NCI-H2081 (cell line): ENCODE measurements at places on chromosomes 12 and 14.

GRCh38 chr14:28764257-28765160, 2.1 kb upstream of the FOXG1 start:
- peak; percentile 45 for DNase-seq

DNA sequence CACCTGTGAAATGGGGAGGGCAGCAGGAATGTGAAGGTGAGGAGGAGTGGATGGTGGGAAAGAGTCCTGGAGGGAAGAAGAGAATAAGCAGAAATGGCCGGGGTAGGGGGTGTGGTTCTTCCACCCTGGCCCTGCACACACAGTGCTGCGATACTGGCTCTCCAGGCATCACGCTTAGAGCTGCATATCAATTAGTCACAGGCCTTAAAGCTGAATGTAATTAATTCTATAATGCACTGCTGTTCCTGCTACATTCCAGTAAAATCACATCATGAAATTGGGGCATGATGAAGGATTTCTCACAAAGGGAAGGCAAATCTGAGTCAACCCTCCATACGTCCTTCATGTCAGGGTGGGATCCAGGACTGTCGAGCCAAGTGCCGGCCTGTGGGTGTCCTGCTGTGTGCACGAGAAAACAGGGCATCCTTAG, 566.1 kb downstream of the BCL11B start:
- no peak for DNase-seq

DNA sequence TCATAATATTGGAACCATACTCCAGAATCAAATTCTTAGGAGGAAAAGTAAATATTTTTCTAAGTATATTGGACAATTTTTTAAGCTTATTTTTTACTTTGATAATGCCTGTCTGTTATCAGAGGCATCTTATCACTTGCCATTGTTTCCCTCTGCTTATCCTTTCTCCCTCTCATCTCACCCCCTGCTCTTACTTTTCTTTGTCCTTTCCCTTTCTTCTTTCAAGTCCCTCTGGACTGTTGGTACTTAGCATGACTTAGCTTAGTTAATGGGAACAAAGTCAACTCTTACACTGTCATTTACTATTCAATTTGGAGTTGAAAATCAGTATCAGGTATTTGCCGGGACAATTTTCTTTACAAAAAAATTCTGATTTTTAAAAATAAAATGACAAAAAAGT, 45.2 kb downstream of the ABCD2 start:
- DNase-seq, result no peak

DNA sequence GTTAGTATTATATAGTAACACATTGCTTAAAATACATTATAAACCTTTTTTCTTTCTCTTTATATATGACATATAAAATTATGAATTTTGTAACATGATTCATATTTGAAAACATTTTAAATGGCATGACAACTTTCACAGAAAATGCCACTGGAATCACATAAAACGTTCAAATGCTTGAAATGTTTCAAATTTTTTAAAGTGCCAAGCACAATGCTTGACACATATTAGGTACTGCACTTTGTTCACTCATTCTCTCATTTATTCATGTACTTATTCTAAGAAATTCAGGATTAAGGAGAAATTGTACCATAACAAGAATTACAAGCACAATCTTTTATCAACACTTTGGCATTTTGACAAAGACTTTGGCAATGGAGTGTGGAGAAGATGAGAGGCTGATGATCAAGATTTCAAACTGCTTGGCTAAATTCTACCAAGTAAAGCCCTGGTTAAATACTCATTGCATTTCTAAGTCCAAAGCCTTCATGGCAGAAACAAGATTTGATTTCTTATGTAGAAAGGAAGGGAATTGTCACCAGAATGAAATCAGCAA, 232.2 kb downstream of the C12orf50 start:
- DNase-seq, result no peak

DNA sequence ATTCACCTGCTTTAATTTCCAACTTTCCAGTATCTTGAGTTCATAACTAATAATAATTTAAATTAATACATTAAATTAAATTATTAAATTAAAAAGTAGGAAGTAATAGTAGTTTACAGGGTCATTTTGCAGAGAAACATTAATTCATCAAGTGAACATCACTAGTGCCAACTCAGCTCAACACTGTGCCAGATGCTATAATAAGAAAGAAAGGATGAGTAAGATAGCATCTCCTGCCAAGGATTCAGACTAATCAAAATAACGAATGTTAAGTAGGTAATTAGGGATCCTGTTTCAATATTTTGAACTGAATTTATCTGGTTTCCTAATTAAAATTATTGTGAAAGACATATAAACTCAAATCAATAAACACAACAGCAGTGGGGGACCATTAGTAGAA, 596.7 kb downstream of the SLC6A15 start:
- no peak for DNase-seq

GRCh38 chr12:132284827-132285741, 44.3 kb downstream of the GALNT9 start:
- DNase-seq, result no peak

DNA sequence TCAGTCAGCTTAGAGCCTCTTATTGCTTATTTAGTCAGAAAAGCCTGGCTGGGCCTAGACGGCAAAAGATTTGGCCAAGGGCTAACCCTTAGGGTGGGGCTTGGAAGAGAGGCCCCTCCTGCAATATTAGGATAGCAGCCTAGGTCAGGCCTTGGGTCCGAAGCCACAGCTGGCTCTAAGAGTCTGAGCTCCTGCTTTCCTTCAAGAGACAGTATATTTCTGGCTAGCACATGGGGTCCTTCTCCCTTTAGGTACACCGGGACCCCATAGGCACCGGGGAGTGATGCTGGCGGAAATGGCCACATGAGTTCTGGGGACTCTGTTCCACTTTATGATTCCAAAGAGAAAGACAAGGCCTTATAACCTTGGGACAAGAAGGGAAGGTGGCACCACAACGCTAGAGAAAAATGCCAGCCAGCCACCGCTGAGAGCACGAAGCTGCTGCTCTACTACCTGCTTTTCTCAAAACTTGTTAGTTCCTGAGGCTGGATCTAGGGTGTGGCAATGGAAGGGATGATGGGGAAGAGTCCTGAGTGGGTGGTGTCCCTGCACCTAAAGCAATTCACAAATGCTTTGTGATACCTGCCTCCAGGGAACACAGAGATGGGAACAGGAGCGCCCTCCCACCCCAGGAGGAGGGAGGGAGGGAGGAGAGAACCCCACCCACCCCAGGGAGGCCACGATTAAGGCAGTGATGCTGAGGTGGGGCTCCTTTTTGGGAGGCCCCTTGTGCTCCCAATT, 3.1 kb upstream of the AVIL start:
- no peak for DNase-seq

DNA sequence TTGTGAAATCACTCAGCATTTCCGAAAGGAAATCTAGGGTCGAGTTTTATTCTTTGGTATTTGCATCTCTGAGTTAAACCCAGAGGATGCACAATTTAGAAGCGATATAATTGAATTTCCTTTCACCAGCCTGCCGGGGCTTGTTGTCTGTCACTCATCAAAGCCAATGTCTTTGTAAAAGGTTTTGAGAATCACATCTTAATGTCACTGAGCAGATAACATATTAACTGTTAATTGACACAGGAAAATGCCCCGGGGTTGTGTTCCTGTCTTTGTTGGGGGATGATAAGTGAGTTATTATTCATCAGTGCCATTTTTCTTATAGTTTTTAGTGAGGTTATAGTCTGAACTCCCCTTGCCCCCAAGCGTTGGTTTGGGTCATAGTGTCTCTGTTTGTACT, 73.4 kb downstream of the DUSP6 start:
- no peak for DNase-seq

- DNase-seq, result no peak
Measured at GRCh38 chr14:68981539-68981976, 2.5 kb upstream of the ACTN1 start.

DNA sequence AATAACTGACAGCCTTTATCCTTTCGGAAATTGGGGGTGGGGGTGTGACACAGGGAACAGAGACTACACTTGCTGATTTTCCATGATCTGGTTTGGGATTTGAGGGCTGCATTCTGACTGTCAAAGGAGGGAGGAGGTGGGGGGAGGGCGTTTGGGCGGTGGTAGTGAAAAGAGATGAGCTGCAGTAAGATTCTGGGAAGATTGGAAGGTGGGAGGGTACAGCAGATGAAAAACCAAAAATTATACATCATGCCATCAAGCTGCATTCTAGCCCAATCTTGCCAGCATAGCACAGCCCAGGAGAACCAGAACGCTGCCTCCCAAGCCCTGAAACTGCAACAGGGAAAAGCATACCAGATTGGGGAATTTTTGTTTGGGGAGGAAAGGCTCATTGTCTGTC, 2.4 kb downstream of the RND1 start:
- no peak for DNase-seq

DNA sequence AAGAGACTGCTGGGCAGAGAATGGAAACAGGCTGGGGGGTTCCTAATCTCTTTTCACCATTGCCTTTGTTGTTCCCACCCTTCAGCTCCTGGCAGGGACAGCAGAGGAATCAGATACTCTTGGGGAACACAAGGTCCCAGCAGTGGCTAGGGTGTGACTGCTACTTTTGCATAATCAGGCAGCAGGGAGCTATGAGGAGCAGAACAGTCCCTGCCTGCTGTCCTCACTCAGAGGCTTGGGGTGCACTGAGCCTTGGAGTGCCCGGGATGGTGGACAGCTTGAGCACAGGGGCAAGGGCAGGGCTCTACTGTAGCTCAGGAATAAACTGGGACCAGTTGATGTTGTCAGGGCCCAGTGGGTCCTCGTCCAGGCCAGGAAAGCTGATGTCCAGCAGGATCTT, 1.5 kb upstream of the TEX52 start:
- no peak for DNase-seq

- no peak for DNase-seq
Measured at GRCh38 chr14:66613344-66613743, 105.4 kb downstream of the GPHN start.

DNA sequence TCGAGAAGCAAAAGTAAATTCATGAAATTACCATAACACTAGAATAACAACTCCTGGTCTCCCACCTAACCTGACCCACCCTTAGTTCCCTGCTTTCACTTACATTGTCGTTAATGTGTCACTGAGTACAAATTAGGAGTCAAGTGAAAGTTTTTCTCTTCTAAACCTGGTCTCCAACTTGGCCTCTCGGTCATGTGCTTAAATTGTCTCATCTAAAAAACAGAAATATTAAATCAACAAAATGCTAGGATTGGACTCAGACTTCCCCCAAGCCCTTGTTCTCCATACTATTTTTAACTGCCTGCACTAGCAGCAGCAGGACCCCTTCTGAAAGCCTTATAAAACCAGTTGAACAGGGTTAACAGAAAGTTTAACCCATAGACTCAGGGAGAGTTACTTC, 1.8 kb upstream of the BTG1 start:
- DNase-seq, result no peak

GRCh38 chr14:68550338-68550715, 242.5 kb downstream of the ZFP36L1 start:
- DNase-seq, result no peak

DNA sequence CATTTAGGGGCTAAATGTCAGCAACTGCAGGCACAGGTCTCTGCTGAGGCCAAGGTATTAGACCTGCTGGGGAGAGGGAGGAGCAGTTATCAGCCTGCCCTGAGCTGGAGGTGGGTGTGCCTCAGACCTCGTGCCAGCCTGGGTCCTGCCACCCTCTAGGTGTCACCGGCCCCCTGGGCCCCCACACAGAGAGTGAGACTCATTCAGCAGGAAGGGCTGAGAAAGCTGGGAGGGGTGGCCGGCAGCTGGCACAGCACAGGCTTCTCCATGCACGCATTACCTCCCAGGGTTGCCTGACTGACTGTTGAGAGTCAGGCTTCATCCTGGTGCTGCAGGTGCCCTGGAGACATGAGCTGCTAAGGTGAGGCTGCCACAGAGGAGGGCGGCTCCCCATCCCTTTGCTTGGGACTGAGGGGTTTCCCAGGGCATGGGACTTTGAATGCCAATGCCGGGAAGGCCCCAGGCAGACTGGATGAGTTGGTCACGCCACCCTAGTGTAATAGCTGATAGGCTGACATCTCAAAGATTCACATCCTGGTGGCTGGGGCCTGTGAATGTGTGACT, 75.3 kb upstream of the C14orf180 start:
- no peak for DNase-seq

- DNase-seq, result no peak
Measured at GRCh38 chr14:65434216-65434850, 21.8 kb downstream of the FUT8 start.

DNA sequence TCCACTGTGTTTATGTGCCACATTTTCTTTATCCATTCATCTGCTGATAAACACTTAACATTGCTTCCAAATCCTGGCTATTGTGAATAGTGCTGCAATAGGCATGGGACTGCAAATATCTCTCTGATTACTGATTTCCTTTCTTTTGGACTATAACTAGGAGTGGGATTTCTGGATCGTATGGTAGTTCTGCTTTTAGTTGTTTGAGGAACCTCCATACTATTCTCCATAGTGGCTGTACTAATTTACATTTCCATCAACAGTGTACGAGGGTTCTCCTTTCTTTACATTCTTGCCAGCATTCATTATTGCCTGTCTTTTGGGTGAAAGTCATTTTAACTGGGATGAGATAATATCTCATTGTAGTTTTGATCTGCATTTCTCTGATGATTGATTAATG, 47.6 kb downstream of the TAOK3 start:
- no peak for DNase-seq

- peak; percentile 31 for DNase-seq
Measured at GRCh38 chr12:88052686-88053085, 23.5 kb upstream of the C12orf50 start.

DNA sequence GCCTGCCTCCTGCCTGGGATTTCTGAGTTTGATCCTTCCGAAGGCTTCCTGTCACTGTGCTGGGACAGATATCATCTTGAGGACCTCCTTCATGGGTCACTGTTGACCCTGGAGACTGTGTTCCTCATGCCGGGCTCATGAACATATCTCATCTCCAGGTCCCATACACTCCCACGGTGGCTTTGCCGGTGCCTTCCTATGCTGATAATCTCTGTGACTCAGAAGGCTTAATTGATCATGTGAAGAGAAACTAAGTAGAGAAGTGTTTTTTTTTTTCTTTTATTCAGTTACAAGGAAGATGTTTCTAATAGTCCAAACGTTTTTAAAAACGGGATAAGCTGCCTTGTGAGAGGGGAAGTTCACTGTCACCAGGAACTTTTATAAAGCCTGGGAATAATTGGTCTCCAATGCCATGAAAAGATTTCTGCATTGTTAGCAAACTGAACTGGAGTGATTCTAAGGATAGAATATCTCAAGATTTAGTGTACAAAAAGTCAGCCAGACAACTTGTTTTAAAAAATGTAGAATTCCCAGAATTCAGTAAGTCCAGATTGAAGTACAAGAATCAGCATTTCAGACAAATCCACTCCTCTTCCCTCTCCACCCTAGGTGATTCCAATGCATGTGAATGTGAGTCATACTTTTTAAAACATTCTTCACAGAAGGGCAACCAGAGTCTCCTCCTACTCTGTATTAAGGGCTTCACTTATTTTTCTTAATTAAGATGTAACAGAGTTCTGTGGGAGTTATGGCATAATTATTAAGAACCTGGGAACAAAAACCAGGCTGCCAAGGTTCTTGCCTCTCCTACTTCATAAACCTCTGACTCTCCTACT, 139.8 kb upstream of the LGR5 start:
- DNase-seq, result no peak
